Thymus (tissue), 14 donors: ENCODE measurements at places on chromosomes 4 and X. TPM values are rescaled to one million over a fixed set of nuclear protein-coding genes. Genes with fewer than 3 reads are reported as not detected.

LRCH2 gene
- 0.98 TPM for polyA plus RNA-seq

DUSP21 gene
- polyA plus RNA-seq = not detected

GAGE12F gene
- not detected for polyA plus RNA-seq

NOX1 gene
- 1.4 TPM for polyA plus RNA-seq

EGF gene
- polyA plus RNA-seq = 0.64 TPM

RBM46 gene
- polyA plus RNA-seq = 0.16 TPM

SLC2A9 gene
- polyA plus RNA-seq = 8.6 TPM

ITM2A gene
- polyA plus RNA-seq = 202 TPM

GAB3 gene
- polyA plus RNA-seq = 5.0 TPM

CLIC2 gene
- polyA plus RNA-seq = 27.0 TPM

TRO gene
- 12.4 TPM for polyA plus RNA-seq

MAD2L1 gene
- polyA plus RNA-seq = 15.8 TPM

RAB28 gene
- polyA plus RNA-seq = 21.2 TPM

CFAP299 gene
- 0.18 TPM for polyA plus RNA-seq
